ENCODE measurements at places on chromosomes 4 and X. TPM values are rescaled to one million over a fixed set of nuclear protein-coding genes. Genes with fewer than 3 reads are reported as not detected.

GRCh38 chr4:19711871-19712270 is 539.8 kb upstream of the SLIT2 start:
- DNase-seq = no peak

DNA sequence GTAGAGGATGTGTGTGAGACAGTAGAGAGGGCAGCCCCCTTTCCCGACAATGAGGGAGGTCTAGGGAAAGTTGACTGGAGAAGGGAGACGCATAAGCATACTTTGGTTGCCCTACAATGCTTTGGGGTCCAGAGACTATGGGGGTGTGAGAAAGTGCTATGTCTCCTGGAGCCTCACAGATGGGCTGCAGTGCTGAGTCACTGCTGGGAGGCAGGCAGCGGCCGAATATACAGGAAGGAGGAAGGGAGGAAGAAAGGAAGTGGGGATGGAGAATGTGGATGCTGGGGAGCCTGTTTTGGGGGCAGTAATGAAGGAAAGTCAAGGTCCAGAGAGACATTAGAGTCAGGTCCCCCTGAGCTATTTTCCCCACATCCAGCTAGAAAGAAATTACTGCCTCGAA is 12.7 kb downstream of the DRP2 start:
- DNase-seq = no peak

DACH2 gene
- polyA plus RNA-seq = 0.45 TPM

GRCh38 chr4:4558881-4559280 is 17.0 kb upstream of the STX18 start:
- no peak for DNase-seq

DNA sequence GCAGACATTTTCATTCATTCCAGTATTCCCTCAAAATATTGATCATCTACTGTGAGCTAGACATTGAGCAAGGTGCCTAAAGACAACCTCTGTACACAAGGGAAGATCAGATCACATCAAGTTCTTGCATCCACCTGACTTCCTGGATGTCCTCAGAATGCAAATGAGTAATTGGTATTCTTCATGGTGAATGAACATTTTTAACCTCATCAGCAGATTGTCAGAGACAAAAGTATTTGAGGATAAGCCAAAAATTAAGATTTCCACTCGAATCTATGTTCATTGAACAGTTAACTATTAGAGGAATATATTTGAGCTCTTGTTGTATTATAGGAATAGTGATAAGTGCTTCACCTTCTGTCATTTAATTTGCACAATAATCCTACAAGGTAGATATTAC is 1.3 kb downstream of the SMARCAD1 start:
- no peak for DNase-seq

DNA sequence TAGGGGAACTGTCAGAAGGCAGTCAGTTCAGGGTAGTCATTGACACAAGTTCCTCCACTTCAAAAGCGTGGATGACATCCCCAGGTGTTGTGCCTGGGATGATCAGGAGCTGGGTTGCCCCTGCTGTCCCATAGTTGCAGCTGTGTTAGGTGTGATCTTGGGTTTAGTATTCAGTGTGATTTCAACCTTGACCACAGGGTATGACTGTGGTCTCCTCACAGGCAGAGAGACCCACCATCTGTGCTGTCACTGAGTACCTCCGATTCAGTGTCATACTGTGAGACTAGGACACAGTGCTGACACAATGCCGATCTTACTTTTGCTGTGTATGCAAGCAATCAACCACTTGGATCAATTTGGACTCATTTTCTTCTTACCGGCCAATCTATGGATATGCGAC is 25.2 kb downstream of the FOXR2 start:
- no peak for DNase-seq

- no peak for DNase-seq
Observed at GRCh38 chr4:28179126-28179525, 1318.5 kb downstream of the STIM2 start.

- DNase-seq = peak; percentile 17
Observed at GRCh38 chr4:89248879-89249281, 58.7 kb downstream of the GPRIN3 start.

Data from muscle of back (tissue), 13 donors.